Activated naive CD4-positive, alpha-beta T cell (primary cell): ENCODE measurements at places on chromosomes 1 and 21.

DNA sequence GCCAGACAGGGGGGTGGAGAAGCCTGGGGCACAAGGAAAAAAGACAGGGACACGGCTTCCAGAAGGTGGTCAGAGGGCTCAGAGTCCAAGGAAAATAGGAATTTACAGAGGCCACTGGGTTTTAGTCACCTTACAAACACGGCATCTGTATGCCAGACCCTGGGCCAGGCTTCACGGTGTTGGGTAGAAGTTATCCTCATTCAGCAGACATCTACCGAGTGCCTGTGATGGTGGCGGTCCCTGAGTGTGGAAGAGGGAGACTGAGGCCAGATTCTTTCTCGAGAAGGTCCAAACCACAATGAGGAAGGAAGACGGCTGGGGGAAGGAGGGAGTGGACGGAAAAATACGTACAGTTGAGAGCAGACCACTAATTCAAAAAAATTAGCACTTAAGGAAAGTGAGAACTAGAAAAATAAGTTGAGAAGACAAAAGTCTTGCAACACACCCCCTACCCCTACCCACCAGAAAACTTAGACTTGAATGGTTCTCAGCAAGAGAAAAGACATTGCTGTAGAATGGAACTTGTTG is 864 bp upstream of the BTG2 start:
- DNase-seq, result no peak

DNA sequence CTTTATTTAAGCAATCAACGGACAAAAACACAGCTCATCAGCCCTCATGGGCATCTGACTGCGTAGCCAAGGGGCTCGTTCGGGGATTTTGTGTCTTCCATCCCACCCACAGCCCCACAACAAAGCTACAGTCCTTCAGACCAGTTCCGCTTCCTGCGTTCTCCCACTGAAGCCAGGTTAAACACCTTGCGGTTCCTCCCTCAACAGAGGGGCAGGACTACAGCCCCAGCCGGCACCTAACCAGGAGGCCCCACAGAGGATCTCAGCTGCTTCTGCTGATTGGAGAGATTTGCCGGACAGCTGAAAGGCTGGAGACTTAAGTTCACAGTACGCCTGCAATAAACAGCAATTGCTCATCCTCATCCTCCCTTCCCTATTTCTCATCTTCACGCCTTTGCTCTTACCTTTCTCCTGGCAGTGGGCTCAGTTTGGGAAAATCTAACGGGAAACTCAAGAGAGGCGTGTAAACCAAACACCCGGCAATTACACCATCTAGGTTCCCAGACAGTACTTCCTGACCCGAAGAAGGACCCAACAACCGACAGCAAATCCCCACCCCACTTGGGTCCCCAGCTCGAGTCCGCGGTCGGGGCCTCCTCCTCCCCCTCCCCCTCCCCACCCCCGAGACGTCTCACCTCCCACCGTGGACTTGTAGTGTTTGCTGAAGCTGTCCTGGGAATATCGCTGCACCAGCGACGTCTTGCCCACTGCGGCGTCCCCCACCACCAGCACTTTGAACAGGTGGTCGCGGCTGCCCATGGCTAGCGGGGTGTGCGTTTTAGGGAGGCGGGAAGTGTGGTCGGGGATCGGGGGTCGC is 876 bp downstream of the RAB29 start:
- no peak for DNase-seq

- DNase-seq, result no peak
These were observed 1409.0 kb downstream of the PLA2G4A start for GRCh38 chr1:188237573-188238348.

GRCh38 chr21:33127154-33127867 is 57.4 kb downstream of the OLIG1 start:
- peak; percentile 46 for DNase-seq

- no peak for DNase-seq
These were observed 18.5 kb upstream of the KCNE2 start for GRCh38 chr21:34345091-34345871.

DNA sequence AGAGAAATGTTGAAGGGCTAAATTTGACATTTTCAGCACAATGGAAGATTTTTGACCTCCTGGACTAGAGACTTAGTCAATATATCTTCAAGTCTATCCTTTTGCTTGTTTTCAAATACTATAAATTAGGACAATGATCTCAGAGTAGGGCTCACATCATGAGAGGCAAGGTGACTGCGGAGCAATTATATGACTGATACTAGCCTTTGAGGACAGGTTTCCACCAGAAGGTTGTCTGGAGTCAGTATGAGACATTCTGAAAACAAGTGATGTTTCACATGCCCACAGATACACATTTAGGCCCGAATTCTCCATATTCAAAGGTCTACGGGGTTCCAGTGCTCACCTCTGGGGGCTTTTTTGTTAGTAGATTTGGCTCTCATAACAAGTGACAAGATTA is 142.3 kb upstream of the SAMSN1 start:
- no peak for DNase-seq

DNA sequence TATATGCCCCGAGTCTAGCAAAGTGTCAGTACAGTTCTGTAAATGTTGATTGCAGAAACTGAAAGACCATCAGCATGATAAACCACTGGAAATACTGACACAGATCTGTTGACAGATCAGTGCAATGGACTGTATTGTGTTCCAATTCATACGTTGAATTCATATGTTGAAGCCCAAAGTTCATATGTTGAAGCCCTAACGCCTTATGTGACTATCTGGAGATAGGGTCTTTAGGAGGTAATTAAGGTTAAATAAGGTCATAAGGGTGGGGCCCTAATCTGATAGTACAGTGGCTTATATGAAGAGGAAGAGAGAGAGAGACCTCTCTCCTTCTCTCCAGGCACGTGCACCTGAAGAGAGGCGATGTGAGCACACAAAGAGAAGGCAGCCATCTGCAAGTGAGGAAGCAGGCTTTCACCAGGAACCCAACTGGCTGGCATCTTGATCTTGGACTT is 144.7 kb downstream of the MRPL39 start:
- no peak for DNase-seq

DNA sequence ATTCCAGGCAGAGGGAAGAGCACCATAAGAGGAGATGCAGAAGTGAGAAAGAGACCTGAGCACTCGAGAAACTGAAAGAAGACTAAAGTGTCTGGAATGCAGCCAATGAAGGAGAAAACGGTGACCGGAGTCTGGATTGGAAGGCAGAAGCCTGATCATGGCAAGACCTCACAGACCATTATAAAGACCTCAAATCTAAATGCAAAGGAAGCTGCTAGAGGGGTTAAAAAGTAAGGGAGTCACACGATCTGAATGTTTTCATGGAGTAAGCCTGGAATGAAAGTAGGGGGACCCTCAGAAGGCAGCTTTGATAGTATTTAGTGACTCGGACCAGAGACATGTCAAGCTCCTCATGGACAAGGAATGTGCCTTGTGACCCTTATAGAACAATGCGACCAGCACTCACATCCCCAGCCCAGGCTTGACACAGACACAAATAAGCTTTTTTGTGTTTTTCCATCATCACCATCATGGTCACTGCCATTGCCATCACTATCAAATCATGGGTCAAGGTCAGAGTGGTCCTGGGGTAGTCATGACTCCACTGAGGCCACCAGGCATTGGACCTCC is 183.6 kb downstream of the SEC16B start:
- DNase-seq, result no peak

DNA sequence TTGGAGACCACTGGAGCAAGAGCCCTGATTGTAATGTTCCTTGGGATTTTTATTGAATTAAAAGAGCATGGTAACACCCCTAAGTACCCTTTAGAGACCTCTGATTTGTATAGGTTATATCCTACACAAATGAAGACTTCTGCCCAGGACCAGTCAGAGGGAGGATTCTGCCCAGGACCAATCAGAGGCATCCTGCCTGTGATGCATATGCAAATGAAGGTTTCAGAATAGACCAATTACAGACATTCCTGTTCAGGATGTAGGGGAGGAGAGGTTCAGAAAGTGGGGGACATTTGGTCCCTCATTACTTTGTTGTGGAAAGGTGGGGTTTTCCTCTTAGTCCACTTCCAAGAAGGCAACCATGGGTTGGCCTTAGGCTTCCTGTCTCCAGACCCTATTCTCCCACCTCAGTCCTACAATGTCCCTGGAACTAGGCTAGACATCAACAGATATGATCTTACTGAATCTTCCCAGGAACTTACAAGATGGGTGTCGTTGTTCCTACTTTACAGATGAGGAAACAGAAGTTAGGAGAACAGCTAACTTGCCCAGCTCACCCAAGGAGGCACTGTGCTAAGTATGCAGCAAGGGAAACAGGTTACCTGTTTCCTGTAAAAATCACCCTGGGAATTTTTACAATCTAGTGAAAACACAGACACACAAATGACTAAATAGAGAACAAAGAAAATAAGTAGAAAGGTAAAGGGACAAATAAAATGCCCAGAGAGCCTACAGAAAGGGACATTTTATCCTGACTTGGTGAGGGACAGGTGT is 36.8 kb upstream of the SFPQ start:
- DNase-seq, result no peak

DNA sequence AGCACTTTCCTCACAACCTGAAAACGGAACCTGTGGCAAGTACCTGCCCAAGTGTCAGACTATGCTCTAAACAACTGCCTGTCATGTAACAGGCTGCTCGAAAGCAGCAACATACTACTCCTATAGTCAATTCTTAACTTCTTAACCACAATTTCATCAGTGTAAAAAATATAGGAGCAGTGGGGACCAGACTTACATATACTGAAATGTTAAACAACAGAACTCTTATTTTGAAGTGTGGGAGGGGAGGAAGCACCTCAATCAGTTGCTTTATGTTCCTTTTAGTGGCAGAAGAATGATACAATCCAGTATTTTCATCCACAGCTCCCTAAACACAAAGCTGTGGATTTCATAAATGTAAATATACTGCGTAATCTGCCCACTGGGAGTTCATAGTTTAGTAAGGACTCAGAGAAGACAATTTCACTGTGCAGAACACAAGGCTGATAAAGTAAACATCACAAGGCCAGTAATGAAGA is 44.2 kb downstream of the WLS start:
- DNase-seq, result no peak

DNA sequence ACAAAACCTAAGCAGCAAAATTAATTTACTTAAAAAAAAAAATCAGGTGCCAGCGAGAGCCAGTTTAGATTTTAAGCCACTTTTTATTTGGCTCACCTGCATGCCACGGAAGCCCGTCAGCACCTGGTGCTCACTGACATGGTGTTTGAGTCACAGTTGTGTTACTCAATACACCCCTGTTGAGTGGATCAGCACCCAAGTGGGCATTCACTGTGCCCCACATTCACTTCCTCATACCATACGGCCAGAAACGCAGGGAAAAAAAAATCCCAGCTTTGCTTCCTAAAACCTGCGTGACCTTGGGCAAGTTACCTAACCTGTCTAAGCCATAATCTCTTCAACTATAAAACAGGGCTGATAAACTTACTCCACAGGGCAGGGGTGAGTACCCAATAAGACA is 42.8 kb upstream of the SIM2 start:
- DNase-seq, result no peak

GRCh38 chr1:108624069-108624468 is 36.8 kb downstream of the HENMT1 start:
- no peak for DNase-seq

GRCh38 chr1:25990251-25990650 is 7.6 kb downstream of the PAFAH2 start:
- no peak for DNase-seq

DNA sequence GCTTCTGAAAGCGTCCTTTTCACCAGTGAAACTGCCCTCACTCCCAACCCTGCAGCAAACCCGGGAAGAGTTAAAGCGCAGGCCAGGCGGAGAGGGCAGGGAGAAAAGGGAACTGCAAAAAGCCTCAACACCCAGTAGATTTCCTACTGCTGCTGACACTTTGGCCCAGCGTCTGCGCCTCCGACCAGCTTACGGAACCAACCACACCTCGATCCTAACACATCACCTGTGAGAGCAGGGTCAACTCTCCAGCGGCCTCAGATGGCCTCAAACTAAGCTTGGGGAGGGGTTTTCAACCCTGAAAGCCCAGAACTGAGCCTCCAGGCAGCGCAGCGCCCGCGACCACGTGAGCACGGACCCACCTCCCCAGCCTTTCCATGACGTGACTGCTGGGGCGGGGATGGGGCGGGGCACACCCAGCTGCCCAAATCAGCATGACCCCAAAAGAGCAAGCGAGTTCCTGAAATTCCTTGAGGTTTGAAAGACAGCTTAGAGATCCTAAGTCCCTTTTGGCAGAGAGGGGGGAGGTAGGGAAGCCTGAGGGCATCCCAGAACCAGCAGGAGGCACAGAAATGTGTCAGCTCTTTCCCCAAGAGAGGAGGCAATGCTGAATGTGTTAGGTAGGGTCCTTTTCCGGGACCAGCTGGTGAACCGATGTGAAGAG is 59.1 kb downstream of the ITPKB start:
- peak; percentile 64 for DNase-seq

DNA sequence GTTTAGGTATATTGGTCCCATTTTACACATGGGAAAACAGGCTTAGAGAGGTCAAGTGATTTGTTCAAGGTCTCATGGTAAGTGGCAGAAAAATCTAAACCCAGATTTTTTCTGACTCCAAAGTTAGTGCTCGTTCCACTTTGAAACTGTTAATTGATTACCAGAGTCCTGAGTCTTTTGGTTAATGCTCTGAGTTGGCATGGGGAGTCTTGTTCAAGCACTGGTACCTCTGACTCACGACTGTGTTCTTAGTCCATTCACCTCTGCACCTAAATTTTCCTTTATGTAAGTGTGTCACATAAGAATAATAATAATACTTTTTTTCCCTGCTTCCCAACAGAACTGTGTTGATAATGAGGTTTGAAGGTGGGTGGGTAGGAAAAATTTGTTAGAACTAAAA is 59.3 kb downstream of the VANGL2 start:
- no peak for DNase-seq

- DNase-seq, result no peak
These were observed 29.9 kb upstream of the POU3F1 start for GRCh38 chr1:38076455-38076854.
